ENCODE measurements at places on chromosomes 5 and 9.

DNA sequence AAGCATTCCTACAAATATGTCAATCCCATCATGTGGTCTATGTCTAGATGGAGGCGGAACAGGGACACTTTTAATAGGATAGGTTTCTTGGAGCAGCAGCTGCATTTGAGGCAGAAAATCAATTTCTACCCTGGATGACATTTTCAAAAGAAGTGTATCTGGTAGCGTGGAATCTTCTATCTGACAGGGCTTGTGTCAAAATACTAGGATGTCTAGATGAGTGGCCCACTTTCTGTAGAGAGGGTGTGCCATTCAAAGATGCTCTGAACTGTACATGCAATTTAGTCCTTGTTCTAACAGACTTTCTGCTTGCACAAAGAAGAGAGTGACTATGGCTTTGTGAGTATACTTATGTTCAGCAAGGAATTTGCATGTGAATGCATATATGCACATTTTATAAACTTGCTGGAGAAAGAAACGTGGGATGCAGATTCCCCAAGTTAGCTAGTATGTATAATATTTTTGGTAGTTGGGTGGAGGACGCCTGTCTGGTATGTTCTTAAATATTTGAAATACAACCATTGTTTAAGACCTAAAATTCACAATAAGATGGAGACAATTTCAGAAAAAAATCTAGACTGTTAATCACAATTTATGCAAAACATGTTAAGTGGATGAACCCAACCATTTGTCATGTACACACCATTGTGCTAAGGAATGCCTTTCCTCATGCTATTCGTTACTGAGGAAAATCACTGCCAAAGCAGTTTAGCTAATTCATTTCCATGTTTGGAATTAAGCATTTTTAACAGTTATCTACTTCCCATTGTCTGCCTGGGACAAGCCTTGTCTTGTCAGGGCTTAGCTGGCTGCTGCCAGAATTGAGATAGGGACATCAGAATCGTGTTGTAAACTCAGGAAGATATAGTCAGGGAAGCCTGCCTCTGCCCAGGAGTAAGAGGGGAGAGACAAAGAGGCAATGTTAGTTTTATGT is 129.1 kb upstream of the MEF2C start:
- no peak for DNase-seq

- DNase-seq = no peak
Measured at GRCh38 chr5:74254257-74254656, 386.3 kb downstream of the ENC1 start.

- DNase-seq = no peak
Measured at GRCh38 chr5:140258016-140258415, 44.9 kb downstream of the PFDN1 start.

- DNase-seq = no peak
Measured at GRCh38 chr5:128290152-128290858, 206.7 kb downstream of the SLC12A2 start.

GRCh38 chr9:92098638-92099037 is 16.6 kb downstream of the SPTLC1 start:
- no peak for DNase-seq

- no peak for DNase-seq
Measured at GRCh38 chr9:131179561-131180219, 54.3 kb downstream of the NUP214 start.

DNA sequence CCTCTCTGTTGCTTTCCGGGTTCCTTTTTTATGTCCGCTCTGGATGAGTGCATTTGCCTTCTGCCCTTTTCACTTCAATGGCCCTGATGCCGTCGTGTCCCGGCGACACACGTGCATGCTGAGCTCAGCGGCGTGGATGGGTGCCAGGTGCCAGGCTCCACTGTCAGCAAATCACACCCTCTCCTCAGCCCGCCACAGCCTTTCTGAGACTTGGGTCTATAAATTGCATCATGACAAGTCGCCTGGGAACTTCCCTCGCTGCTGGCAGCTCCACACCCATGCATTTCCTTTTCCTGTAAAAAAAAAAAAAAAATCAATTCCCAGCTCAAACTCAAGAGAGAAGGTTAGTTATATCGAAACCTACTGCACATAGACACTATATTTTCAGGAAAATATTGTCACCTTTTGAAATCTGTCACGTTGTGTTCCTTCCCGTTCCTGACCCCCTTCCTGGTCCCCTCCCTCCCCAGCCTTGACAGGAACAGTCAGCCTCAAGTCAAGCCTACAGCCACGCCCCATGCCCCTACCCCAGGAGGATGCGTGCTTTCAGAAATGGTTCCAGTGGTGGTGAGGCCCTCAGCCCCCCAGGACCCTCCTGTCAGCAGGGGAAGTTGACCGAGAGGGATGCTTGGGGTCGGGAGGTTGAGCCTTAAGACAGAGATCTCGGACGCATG is 110.3 kb upstream of the PTCH1 start:
- no peak for DNase-seq

- no peak for DNase-seq
Measured at GRCh38 chr9:15867334-15867733, 314.5 kb downstream of the CCDC171 start.

- DNase-seq = no peak
Measured at GRCh38 chr5:43674536-43674935, 71.6 kb downstream of the NNT start.

DNA sequence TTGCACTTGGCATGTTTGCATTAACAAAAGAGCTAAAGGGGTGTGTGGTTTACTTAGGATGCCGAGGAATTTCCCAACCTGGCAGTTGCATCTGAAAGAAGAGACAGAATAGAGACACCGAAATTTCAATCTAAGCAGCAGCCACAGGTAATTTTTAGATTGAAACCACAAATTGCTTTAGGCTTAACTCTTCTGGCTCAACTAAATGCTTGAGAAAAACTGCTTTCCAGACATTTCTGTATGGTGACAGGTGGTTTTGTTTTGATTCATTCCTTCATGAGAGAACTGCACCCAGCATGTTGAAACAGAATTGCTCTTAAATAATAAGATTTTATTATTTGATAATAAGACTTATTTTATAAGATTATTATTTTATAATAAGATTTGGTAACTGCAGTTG is 21.5 kb downstream of the SECISBP2 start:
- DNase-seq = no peak

DNA sequence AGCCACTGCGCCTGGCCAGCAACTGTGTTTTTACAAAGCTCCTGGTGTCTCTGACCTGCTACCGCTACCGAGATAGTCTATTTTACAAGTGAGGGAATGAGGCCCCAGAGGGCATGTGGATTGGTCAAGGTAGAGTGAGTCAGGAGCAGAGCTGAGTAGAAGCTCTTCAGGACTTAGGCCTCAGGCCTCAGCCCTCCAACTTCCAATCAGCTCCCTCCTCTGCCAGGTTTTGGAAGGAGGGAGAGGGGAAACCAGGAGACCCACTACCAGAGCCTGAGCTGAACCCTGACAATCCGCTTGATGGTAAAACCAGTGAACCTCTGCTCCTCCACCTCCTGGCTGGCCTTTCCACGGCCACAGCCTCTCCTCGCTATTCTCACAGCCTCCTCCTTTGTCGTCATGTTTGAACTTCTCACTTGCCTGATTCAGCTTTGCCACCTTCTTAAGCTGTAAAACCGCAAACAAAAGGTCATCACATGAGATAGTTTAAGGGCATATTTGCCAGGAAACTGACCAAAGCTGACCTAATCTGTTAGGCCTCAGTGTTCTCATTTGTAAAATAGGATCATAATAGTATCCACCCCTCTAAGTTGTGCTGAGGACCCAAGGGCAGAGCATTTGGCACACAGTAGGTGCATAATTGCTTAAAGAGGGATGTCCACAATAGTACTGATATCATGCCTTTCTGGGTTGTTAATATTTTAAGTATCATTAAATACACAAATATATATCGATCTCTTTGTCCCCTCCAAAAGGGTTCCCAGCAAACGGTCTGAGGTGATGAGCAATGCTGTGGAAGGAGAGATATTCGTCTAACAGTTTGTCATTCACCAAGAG is 1.7 kb downstream of the TRAF1 start:
- no peak for DNase-seq

- no peak for DNase-seq
Measured at GRCh38 chr9:137575716-137576411, 2.9 kb downstream of the DPH7 start.

DNA sequence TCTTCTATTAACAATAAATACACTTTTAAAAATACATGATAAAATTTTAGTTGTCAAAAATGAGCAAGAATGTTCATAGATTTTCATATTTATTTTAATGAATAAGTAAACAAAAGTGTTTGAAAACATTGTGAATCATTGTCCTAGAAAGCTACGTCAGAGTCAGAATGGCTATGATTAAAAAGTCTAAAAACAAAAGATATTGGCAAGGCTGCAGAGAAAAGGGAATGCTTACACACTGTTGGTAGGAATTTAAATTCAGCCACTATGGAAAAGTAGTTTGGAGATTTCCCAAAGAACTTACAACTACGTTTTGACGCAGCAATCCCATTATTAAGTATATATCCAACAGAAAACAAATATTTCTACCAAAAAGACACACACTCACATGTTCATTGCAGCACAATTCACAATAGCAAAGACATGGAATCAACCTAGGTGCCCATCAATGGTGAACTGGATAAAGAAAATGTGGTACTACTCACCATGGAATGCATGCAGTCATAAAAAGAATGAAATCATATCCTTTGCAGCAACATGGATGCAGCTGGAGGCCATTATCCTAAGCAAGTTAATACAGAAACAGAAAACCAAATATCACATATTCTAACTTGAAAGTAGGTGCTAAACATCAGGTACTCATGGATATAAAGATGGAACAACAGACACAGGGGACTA is 49.2 kb upstream of the FBXL17 start:
- no peak for DNase-seq

GRCh38 chr5:55407059-55407684 is 99.4 kb downstream of the MTREX start:
- no peak for DNase-seq

DNA sequence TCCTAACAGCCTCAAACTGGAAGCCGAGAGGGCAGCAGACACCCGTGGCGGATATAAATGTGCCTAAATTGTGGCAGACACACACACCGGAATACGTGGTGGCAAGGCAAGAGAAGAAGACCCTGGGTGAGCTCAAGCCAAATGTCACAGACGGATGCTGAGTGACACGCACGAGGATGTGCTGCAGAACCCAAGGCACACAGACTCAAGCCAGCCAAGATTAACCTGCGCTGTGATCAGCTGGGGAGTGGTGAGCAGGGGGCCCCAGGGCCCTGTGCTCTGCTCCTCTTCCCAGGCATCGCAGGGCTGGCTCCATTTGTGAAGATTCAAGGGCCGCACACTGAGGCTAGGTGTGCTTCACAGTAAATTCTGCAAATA is 16.4 kb downstream of the SEMA4D start:
- DNase-seq = no peak

DNA sequence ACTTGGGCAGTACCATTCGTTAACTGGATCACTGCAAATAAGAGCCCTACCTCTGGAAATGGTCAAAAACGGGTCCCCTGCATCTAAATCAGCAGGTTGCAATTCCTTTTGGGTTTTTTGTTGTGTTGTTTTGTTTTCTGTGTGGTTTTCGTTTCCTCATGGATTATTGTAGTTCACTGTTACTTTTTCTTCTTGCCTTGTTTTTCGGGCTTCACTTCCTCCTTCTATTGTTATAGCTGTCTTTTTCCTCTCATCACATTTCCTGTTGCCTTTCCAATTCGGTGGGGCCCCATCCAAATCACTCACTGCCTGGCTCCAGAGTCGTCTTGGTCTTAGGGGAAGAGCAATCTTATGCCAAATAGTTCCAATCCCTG is 8.7 kb upstream of the SSBP2 start:
- DNase-seq = no peak

DNA sequence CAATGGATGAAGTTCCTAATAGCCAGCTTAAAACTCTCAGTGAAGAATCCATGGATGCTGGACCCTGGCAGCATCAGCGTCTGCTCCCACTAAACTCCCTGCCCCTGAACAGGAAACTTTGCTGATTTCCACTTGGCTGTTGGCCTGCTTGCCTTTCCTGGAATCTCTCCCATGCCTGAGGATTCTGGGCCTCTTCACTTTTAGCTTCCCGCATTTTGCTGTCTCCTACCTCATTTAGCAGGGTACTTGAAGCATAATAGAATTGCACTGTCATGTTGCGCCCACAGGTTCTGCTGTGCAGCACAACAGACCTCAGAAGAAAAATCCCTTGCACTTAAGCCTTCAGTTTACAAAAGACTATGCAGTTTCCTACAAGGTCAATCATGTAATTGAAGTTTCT is 127.6 kb downstream of the DROSHA start:
- no peak for DNase-seq

DNA sequence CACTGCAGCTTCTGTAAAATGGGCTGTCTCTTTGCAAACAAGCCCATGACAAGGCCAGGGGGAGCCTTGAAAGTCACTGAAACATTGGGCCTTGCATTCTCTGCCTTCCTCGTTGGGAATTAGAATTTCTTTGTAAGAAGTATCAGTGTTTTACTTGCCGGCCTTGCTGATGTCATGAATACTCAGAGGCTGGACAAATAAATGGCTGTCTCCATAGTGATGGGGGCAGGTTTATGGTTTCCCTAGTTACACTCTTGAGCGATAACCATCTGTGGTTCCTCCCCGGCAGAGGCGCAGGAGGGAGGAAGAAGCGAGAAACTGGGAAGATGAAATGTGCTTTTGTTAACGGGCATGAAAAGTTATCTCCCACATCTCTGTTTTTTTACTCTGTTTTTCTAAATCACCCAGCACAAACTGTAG is 272.7 kb upstream of the PANK3 start:
- DNase-seq = no peak

GRCh38 chr5:98776066-98776705 is 2.7 kb downstream of the RGMB start:
- DNase-seq = no peak

- no peak for DNase-seq
Measured at GRCh38 chr9:34976441-34976840, 13.1 kb upstream of the DNAJB5 start.

- no peak for DNase-seq
Measured at GRCh38 chr9:19665146-19665863, 123.5 kb downstream of the SLC24A2 start.

DNA sequence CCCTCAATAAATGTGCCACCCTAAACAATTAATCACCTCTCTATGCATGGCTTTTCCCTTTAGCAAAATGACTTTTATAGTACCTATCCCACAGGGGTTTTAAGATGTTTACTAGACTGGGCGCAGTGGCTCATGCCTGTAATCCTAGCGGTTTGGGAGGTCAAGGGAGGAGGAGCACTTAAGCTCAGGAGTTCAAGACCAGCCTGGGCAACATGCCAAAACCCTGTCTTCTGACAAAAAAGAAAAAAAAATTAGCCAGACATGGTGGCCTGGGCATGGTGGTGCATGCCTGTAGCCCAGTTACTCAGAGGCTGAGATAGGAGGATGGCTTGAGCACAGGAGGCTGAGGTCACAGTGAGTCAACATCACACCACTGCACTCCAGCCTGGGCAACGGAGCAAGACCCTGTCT is 13.5 kb downstream of the SH3TC2 start:
- no peak for DNase-seq

- DNase-seq = no peak
Measured at GRCh38 chr5:68432682-68433081, 217.1 kb downstream of the PIK3R1 start.

DNA sequence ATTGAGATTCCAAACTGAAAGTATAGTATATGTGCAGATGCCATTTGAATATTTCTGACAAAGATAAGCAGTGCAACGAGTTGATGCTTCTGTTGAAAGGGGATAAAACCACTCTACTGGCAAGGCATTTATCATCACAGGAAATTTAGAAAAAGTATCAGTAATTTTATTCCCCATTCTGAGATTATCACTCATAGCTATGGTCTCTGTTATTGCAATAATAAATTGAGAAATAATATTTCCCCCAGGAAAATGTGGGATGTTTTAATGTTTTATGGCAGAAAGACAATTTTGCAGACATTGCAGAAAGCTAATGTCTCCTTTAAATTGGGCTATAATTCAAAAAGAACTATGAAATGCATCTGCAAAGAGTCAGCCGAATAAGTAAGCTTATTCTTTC is 1612.7 kb upstream of the ACO1 start:
- no peak for DNase-seq

- no peak for DNase-seq
Measured at GRCh38 chr9:83304686-83305085, 233.5 kb downstream of the FRMD3 start.

All from keratinocyte (primary cell).